ENCODE measurements at places on chromosomes 16 and 17.

GRCh38 chr16:62068747-62069146 is 32.5 kb upstream of the CDH8 start:
- DNase-seq: peak; percentile 16

DNA sequence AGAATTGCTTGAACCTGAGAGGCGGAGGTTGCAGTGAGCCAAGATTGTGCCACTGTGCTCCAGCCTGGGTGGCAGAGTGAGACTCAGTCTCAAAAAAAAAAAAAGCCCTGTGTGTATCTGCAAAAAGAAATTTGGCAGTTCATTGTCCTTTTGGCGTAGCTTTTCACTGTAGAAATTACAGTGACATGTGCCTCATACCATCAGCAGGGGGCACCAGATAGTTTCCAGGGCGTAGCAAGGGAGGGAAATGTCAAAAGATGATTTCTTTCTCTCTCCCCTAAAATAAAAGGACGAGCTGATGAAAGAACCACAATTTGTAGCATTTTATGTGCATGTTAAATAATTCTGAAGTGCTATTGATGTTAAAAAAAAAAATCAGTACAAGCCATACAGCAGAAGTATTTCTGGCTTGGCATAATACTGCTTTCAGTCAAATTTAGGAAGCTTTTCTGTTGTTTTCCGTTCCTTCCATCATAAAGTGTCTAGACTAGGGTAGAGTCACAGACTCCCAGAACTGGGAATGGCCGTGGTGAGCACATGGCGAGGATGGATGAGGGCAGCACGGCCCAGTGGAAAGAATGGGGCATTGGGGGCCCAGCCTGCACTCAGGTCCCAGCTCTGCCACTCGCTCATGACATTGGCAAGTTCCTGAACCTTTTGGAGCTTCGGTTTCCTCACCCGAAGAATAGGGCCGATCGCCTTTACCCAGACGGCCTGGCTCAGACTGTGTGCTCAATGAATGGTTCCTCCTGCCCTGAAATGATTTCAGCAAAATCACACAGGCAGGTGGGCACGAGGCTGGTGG is 59.8 kb upstream of the RPH3AL start:
- DNase-seq: peak; percentile 65

DNA sequence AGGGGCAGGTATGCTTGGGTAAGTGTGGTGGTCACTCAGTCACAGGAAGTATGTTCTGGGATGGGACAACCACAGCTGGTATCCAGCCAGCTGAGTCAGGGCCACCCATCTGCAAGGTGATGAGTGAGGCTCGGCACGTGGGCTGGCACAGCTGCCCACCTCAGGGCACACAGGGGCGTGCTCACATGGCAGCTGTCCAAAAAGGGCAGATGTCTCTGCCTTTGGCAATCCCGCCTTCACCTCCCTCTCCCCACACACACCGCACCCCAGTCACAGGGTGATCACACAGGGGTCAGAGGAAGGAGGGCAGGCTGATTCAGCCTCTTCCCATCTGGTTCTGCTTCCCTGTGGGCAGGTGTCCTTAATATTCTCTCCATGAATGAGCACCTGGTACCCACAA is 85.9 kb upstream of the TOB1 start:
- peak; percentile 94 for DNase-seq

DNA sequence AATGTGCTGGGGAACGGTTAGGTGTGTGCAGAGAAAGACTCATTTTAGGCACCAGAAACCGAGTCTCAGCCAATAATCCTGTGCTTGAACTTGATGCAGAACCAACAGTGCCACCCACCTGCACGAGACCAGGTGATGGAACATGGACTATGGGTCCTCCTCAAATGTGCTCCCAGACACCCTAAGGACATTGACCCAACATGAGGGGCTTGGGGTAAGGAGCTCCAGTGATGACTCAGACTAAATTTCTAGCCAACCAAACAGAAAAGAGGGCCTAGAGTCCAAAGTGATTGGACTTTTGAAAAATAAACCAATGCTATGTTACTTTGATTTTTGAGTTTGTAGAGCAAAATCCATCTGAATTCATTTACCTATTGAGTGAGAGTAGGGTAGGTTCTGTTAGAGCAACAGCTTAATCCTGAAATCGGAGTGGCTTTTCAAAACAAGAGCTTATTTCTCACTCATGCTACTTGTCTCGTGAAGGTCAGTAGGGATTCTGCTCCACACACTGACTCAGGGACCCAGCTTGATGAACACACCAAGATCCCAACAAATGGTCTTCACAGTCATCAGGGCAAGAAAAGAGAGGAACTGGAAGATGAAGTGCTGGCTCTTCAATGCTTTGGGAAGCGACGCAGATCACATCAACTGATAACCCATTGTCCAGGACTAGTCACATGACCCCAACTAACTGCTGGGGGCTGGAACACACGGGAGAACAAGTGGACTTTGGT is 21.8 kb downstream of the FAM20A start:
- DNase-seq: no peak

DNA sequence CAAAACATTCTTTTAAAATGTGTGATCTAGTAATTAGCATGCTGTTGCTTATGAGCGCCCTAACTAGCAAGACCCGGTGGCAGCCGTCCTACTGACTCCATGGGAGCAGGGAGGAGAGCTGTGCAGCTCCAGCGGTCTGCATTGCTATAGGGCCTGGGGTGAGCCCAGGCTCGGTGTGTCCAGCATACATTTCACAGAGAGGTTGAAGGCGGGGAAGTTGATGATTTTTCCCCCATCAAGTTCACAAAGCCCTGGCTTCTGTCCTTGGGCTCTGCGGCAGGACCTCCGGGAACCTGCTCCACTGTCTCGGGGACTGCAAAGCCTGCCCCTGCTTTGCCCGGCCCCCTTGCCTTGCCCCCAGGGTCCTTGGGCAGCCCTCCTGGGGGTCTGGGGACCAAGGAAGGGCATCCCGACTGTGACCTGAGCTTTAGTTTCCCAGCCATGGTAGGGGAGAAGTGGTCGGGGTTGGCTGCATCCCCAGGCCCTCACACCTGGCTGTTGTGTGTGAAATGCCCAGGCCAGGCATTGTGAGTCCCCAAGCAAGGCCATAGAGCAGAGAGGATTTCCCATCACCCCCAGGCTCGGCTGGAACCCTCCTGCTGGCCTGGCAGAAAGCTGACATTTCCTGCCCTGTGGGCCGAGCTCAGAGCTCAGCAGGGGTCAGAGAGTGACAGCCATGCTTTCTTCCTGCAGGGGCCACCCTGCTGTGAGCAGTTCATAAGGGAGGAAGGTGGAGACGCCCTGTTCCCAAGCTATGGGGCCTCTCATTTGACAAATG is 24.8 kb downstream of the KCNJ12 start:
- DNase-seq: no peak

- DNase-seq: no peak
Measured at GRCh38 chr16:87895641-87896141, 26.4 kb upstream of the SLC7A5 start.

DNA sequence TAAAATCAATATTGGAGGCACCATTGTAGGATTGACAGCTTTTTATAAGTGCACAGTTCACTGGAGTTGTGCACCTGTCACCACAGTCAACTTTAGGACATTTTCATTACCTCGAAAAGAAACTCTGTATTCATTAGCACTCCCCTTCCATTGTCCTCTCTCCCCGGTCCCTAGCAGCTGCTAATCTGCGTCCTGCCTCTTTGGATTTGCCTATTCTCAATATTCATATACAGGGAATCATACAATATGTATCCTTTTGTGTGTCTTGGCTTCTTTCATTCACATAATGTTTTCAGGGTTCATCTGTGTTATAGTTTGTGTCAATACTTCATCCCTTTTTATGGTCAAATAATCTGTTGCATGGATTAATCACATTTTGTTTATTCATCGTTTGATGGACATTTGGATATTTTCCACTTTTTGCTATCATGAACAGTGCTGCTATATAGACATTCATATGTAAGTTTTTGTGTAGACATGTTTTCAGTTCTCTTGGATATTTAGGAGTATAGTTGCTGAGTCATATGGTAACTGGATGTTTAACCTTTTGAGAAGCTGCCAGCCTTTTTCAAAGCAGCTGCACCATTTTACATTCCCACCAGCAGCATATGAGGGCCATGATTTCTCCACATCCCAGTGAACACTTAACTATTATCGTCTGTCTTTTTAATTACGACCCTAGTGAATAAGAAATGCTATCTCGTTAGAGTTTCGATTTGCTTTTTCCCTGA is 9.8 kb downstream of the DNAJA3 start:
- no peak for DNase-seq

DNA sequence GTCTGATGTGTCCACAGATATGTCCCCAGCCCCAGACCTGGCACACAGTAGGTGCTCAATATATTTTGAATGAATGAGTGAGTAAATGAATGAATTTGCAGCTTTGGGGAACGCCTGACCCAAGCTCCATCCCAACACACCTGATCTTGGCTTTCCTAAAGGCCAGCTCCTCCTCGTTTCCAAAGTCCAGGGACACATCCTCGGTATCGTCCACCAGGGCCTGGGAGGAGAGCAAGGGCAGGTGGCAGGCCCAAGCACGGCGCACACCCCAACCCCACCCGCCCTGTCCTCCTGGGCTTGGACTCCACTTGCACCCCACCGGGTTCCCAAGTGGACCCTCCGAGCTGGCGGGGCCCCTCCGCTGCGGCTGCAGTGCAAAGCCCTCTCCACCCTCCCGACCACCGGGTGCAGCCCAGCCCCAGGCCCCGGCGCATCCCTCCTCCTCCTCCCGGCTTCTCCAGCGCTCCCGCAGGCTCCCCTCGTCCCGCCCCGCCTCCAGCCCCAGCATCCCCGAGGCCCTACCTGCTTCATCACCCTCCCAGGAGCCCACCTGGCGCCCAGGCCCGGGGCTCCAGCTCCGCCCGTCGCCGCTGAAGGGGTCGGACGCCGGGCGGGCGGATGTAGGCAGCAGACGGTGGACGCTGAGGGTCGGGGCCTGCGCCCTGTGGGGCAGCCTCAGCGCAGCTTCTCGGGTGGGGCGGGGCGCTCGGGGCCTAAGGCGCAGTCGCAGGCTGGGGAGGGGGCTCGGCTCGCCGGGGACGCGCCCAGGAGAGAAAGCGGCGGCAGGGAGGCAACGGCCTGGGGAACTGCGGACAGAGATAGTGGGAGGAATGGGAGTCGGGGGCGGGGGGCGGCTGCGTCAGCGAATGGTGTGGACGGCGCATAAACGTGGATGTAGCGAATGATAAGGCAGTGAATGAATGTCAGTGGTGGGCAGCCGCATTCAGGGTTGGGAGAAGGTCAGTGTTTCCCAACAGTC is at the start of gene TVP23A:
Gene TVP23A, minus strand, starts transcription at position 832 of the 979 bp plus-strand sequence. Its CDS starts 301 bp downstream, at position 531.
- no peak for DNase-seq

DNA sequence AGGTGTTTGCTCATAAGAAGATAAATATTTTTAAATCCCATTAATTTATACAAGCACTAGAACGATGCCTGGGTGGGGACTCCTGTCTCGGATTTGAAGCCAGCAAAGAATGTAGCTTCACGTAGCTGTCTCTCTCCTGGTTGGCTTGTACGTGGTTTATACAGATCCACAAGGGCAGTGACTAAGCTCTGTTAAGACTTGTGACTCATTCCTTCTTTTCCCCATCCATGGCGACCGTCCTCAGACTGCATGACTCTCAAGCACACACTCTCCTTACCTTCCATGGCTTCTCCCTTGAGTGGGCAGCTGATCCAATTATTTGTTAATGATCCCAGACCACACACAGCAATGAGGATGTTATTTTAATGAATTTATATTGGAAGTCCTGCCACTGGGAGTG is 679.7 kb upstream of the SOX9 start:
- peak; percentile 97 for DNase-seq

DNA sequence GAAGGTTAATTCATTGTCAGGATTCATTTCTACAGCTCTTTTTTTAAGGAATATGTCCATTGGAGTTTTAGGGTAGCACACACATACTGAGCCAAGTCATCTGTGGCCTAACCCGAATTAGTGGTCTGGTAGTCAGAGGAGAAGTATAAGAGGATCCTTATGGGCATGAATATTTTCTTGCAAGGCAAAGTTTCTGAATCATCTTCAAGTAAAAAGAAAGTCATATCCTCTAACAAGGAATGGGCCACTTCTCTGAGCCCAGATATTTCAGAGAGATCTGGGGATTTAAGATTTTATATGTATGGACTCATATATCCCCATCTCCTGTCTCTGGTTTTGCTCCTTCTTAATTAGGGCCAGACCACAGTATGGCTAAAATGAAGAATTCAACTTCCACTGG is 99.2 kb upstream of the CDH8 start:
- DNase-seq: no peak

DNA sequence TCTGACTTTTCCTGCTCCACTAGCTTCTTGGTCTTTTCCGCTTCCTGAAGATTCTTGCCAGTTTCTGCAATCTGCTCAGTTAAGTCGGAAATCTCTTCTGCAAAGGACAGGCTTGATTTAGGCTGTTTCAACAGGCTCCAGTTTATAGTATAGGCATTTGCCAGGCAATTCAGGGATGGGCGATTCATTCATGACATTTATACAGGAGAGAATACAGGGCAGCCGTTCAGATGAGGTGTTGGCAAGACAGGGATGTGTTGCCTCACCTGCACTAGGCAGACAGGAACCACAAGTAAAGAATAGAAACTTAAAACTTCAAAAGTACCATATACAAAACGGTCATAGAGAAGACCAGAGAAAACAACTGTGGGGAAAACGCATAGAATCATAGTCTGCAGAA is 61.7 kb downstream of the MYH13 start:
- DNase-seq: no peak

DNA sequence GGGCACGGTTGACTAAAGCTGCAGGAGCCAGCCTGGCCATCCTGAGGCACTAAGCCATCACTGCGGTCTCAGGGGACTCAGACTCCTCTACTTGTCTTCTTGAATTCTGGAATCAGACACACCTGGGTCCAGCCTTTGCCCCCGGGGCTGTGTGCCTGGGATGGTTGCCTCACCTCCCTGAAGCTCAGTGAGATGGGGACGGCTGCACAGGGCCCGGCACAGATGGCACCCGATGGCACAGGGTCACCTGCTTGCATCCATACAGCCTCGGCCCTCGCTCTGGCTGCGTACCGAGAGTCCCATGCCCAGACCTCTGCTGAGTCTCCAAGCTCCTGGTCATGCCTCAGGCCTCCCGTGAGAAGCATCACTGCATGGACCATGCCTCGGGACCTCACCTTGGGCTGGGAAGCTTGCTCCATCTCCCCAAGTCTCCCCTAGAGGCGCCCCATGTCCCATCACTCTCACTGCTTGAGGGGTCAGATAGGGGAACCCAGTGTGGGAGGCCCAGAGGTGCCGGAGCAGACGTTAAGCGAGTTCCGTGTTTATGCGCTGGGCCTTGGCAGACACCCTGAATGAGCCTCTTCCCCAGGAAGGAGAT is 316.3 kb downstream of the SEC14L1 start:
- DNase-seq: no peak

GRCh38 chr16:64629622-64630021 is 492.2 kb downstream of the CDH11 start:
- DNase-seq: peak; percentile 6

DNA sequence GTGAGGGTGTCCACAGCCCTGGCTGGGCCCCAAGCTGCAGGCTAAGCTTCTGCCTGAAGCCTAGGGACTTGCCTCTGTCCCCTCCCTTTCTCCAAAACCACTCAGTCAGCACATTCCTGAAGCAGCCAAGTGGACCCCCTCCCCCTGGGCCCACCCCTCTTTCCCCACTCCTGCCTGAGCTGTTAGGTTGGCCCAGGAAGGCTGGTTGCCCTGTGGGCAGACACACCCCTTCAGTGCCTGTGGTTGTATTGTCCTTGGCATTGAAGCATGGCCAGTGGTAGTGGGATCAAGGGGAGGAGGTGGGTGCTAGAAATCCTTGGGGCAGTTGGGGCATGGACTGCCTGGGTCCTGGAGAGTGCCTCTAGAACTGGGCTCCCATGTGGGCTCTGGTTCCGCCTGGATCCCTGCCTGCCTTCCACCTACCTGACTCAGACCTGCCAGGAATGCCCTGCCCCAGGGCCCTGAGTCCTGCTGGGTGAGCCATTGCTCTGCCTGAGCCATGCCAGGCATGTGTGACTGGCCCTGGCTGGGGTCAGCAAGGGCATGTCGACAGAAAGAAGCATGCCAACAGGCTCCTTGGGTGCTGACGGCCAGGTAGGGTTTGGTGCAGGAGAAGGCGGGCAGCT is 2.1 kb downstream of the TRAF4 start:
- DNase-seq: peak; percentile 88
